ENCODE measurements at places on chromosomes 7 and 10.

DNA sequence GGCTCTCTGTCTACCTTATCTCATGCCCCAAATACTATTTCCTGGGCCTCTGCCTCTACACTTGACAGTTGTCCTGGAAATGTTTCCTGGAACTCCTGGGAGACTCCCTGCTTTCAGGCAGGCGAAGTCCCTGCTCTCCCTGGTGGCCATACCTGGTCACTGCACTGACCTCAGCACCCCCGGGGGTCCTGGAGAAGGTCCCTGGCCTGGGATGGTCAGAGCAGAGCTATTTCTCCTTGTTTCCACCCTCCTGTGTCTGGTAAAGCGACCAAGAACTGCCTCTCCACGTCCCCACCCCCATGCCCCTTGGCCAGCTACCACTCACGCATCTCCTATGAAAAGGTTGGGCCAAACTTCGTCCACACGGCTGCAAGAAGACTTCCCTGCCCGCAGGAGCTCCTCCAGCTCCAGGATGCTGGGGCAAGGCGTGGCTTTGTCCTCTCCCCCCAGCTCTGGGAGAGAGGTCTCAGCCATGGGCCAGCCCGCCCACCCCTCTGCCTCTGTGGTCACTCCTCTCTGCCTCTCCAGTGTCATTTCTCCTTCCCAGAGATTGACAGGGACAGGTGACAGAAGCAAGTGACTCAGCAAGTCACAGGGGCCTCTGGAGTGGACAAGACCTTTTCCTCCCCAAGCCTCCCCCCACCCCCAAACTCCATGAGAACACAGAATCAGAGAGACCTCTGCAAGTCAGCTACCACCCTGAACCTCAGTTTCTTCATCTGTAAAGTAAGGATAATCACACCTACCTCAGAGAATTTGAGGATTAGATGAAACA is 2.6 kb upstream of the SAMD8 start:
- no peak for DNase-seq

DNA sequence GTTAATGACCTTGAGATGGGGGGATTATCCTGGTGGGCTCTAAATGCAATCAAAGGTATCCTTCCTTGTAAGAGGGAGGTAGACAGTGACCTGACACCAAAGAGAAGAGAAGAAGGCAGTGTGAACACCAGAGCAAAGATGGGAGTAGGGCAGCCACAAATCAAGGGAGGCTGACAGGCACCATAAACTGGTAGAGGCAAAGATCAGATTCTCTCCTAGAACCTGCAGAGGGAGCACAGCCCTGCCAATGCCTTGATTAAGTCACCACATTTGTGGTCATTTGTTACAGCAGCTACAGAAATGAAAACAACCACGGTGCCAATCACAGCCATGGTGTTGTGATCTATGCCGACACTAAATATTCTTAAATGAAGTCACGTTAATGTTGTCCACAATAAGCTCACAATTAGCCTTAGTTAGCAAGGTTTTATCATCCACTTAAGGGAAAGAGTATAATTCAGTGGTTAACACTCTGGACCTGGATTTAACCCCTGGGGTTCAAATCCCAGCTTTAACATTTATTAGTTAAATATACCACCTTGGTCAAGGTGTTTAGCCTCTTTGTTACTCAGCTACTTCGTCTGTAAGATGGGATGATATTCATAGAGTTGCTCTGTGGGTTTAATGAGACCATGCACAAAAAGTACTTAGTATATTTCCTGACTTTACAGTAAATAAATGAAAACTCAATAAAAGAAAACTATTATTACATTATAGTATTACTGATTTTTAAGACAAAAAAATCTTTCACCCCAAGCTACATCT is 70.8 kb downstream of the SGMS1 start:
- DNase-seq, result no peak

DNA sequence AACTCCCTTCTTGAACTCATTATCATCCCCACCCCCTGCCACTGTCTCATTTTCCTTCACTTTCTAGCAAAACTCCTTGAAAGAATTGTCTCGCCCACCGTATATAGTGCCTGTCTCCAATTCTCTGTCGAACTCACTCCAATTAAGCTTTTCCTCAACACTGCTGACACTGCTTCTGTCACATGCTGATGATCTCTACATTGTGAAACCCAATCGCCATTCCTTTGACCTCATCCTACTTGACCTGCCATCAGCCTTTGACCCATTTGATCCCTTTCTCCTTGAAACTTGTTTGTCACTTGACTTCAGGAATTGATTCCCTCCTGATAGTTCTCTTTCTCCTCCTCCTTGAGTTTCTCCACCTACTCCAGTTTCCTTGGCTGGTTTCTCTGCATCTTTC is 54.8 kb downstream of the CCDC71L start:
- DNase-seq, result no peak

DNA sequence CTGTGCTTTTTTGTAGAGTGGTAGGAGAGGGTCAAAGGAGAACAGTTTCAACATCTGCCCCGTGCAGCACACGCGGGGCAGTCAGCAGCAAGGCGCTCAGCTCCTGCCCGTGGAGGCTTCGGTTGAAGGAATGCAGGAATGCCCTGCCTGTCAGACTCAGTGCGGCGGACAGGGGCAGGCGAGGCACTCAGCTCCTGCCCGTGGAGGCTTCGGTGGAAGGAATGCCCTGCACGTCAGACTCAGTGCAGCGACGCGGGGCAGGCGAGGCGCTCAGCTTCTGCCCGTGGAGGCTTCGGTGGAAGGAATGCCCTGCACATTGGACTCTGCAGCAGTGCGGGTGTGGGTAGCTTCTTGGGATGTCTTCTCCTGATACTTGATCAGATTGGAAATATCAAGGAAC is 37.0 kb downstream of the PPP2R2D start:
- no peak for DNase-seq

DNA sequence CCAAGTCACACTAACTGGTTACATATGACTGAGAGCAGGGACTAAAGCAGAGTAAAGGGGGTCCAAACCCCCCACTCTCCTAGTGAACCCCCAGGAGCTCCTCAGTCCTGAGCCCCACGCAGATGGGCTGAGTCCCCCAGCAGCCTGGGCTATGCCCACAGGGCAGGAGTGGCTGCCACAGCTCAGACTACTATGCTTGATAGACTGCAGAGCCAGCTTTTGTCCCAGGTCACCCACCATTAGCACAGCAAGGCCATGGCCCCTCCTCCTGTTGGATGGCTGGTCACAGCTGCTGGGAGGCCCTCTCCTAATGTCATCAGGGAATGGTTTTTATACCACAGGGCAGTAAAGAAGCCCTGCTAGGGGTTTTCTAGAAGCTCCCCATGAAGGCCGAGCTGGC is 46.3 kb upstream of the FGFR2 start:
- DNase-seq, result no peak

DNA sequence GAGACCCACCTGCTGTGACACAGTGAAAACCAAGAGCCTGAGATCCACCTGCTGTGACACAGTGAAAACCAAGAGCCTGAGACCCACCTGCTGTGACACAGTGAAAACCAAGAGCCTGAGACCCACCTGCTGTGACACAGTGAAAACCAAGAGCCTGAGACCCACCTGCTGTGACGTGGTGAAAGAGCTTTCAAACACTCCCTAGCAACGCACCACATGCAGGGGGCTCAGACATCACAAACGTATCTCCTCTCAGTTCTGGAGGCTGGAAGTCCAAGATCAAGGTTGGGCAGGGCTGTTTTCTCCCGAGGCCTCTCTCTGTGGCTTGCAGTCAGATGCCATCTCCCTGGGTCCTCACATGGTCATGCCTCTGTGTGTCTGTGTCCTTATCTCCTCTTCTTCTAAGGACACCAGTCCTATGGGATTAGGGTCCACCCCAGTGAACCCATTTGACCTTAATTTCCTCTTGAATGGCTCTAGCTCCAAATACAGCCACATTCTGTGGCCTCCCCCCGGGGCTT is 43.8 kb downstream of the INSIG1 start:
- DNase-seq, result no peak

GRCh38 chr10:122727426-122727825 is 27.8 kb upstream of the C10orf120 start:
- no peak for DNase-seq

DNA sequence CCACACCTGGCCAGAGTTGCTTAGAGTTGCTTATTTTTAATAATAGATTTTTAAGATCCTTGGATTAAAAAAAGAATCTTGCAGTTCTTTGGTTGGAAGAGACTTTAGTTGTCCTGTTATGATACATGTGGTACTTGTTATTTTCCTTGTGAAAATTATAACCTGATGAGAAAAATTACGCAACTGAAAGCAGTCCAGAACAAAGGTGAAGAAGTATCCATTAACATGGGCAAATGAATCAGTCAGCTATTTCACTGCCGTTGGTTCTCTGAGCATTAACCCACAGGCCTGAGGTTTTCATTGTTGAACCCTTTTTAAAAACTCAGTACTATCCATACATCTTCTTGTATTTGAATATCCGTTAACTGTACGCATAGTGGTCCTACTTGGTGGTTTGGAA is 68.2 kb downstream of the GALNT11 start:
- DNase-seq, result no peak

All from stimulated activated naive CD4-positive, alpha-beta T cell treated with Interleukin-2 at 50 U/mL for 16 hours (primary cell).